ENCODE measurements at places on chromosomes 1 and 21. TPM values are rescaled to one million over a fixed set of nuclear protein-coding genes. Genes with fewer than 3 reads are reported as not detected.

- DNase-seq: no peak
These were observed 4.2 kb downstream of the SPSB1 start for GRCh38 chr1:9296850-9297249.

DNA sequence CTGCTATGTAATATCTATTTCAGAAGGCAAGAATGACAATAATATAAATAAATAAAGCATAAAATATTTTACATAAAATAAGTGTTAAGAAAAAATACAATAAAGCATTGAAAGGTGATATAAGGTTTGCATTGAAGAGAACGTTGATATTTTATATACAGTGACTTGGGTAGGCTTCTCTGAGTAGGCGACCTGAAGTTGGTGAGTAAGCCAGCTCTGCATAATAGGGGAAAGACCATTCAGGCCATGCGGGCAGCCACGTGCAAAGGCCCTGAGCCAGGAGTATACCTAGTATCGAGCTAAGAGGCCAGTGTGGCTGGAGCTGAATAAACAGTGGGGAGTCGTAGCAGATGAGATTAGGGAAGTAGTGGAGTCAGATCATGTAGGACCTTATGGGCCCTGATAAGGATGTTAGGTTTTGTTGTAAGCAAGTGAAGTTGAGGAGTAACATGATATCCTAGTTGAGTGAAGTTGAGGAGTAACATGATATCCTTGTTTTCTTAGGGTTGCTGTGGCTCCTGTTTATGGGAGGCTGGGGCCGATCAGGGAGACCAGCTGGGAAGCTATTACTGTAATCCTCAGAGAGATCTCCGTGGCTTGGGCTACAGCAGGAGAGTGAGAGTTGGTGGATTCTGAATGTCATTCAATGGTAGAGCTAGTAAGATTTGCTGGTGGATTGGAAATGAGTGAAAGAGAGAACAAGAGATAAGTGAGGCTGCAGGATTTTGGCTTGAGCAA, 22.0 kb downstream of the KCNK1 start:
- no peak for DNase-seq

GRCh38 chr1:39452081-39452480, 39.4 kb upstream of the BMP8A start:
- DNase-seq: no peak

DNA sequence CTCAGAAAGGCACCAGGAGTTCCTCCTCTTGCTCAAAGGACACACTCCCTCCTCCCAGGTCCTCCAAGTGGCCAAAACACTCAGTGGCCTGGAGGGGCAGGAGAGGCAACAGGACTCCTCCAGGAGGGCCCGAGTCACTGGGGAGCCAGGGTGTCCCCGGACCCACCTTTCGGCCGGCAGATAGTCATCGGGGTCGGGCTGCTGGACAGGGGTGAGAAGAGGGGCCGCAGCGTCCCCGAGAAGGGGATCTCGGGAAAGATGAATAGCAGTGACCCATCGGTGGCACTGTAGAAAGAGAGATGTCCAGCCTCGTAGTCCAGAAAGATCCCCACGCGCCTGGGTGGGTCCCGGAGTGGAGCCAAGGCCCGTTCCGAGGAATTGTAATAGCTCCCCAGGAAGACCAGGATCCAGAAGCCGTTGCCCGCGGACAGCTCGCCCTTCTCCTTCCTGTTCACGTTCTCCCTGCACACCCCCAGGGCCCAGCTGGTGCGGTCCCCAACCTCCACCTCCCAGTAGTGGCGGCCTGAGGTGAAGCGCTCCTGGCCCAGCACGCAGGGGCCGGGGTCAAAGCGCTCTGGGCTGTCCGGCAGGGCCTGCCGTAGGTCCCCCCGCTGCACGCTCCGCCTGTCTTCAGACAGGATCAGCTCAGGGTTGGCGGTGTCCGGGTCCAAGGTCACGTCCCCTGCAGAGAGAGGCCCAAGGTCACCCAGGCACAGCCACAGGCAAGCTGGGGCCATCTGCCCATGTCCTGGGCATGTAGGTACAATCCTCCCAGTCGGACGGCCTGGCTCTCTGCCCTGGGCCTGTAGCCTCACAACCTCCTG, 11.9 kb downstream of the TRIM11 start:
- peak; percentile 60 for DNase-seq

DNA sequence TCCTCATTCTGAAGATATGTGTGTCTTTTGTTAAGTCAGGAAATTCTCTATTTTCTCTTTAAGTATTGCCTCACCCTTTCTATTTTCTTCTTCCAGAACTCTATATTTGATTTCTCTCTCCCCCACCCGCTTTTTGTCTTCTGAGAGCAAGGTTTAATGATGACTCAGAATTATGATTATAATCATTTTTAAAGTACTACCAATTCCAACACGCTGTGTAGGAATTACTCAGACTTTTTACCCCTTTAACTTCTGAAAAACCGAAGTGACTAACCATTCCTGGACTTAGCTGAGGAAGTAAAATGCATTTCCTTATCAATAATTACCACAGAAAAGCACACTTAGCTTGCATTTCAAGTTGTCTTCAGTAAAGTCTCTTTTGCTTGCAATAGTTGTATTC, 20.8 kb upstream of the SCYL3 start:
- no peak for DNase-seq

Gene MINDY1
- 20.4 TPM for polyA plus RNA-seq

GRCh38 chr1:1177452-1178206, 3.9 kb downstream of the TTLL10 start:
- DNase-seq: peak; percentile 51

DNA sequence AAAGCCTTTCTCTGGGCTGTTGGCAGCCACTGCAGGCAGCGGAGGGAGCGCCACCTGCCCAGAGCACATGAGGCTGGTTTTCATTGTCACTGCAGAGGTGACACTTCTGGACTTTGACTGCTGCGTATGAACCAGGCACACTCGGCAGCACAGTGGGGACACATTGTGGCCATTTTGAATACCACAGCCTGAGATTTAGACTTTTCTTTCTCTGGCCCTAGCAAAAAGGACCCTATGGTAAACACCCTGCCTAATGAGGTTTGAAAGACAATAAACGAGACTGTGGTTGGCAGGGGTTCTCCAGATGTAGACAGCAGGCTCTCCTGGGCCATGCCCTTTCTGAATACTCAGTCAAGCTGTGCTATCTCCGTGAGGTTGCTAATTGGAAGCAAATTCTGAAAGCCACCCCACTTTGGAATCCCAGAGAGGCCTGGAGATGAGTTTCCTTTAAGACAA, 12.0 kb upstream of the KCNE2 start:
- DNase-seq: peak; percentile 36

GRCh38 chr1:208158640-208159554, 85.3 kb downstream of the PLXNA2 start:
- no peak for DNase-seq

All from heart left ventricle (tissue), 16 donors.